Thoracic aorta (tissue), 2 donors: ENCODE measurements at places on chromosomes 4 and X.

DNA sequence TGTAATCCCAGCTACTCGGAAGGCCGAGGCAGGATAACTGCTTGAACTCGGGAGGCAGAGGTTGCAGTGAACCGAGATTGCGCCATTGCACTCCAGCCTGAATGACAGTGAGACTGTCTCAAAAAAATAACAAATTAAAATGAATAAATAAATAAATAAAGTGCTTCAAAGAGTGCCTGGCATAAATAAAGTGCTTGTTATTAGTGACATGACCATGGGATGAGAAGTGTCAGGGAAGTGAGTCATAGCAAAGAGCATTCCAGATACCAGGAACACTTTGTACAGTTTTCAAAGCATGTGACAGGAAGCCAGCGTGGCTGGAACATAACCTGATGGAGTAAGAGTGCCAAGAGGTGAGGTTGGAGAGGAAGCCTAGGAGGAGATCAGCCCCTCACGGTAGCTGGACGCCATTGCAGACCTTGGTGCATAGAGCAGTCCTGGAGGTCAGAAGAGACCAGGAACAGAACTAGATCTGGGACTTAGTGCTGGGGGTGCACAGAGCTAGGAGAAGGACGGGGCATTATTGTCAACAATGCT lies 6.0 kb upstream of the WDR13 start:
- H3K4me3 ChIP-seq: no peak overlapping the region
- H3K36me3 ChIP-seq: no peaks in the 10 kb centered on the region
- H3K27ac ChIP-seq: no peak overlapping the region

DNA sequence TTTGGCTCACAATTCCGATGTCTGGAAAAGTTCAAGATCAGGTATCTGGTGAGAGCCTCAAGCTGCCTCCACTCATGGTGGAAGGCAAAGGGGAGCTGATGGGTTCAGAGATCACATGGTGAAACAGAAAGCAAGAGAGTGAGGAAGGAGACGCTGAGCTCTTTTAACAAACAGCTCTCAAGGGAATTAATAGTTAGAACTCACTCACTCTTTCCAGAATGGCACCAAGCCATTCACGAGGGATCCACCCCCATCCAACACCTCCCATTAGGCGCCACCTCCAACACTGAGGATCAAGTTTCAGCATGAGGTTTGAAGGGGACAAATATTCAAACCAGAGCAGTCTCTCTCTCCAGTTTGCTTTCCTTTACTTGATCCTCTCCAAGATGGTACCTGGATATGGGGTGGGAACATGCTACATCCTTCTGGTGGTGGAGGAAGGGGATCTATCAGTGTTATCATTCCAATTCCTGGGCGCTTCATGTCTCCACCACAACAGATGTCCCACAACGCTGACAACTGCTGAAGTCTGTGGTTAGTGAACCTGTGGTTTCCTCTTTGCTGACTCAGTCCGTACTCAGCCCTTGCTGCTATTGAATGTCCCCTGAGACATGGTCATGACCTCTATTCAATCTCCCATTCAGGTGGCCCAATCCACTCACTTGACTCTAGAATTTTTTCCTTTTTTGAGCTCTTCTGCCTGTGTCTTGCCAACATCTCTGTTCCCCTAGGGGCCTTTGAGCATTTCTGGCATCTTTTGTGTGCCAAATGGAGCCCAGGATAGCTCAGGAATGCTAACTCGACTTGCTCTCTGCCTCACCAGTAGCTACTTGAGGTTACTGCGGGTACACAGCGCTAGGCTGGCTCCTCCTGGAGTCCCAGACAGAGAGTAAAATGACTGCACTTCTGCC lies 395.2 kb downstream of the MID1IP1 start:
- peak overlapping the region; percentile 27 for H3K27ac ChIP-seq
- H3K4me1 ChIP-seq: no peaks in the 10 kb centered on the region
- DNase-seq: no peak
- peak overlapping the region; percentile 33 for H3K4me3 ChIP-seq

GRCh38 chrX:20057479-20057878 lies 59.2 kb downstream of the MAP7D2 start:
- no peaks in the 10 kb centered on the region for H3K4me1 ChIP-seq
- no peaks in the 10 kb centered on the region for H3K36me3 ChIP-seq
- H3K4me3 ChIP-seq: no peak overlapping the region
- no peak overlapping the region for H3K27ac ChIP-seq
- no peaks in the 10 kb centered on the region for H3K27me3 ChIP-seq

GRCh38 chrX:84078991-84079390 lies 109.0 kb downstream of the RPS6KA6 start:
- H3K27me3 ChIP-seq: no peaks in the 10 kb centered on the region
- peak overlapping the region; percentile 31 for H3K4me3 ChIP-seq
- no peak for DNase-seq
- no peaks in the 10 kb centered on the region for H3K36me3 ChIP-seq
- no peak overlapping the region for H3K27ac ChIP-seq

- H3K4me1 ChIP-seq: no peaks in the 10 kb centered on the region
- no peak overlapping the region for H3K4me3 ChIP-seq
- DNase-seq: no peak
- H3K27me3 ChIP-seq: no peaks in the 10 kb centered on the region
- H3K36me3 ChIP-seq: no peaks in the 10 kb centered on the region
Observed at GRCh38 chr4:109826719-109827118, 1.1 kb upstream of the RRH start.

- no peak overlapping the region for H3K27ac ChIP-seq
- no peaks in the 10 kb centered on the region for H3K27me3 ChIP-seq
- no peaks in the 10 kb centered on the region for H3K4me1 ChIP-seq
- H3K4me3 ChIP-seq: no peak overlapping the region
- DNase-seq: no peak
Observed at GRCh38 chrX:107227780-107228485, 21.5 kb downstream of the DNAAF6 start.

DNA sequence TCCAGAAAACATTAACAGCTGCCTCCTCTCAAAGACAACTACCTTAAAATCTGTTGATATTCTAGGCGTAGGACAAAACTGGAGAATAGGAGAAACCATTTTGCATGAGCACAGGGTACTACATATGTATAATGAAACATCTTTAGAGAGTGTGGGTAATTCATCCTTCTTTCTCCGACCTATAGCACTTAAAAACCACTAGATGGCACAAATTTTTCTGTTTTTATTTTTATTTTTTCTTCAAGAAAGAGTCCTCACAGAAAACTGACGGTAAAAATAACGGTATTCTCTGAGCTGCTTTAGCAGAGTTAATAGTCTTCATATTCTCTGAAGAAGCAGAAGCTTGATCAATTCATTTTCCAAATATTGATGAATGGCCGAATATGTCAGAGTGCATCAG lies 14.6 kb downstream of the SMIM31 start:
- no peak for DNase-seq
- H3K27me3 ChIP-seq: no peaks in the 10 kb centered on the region
- H3K36me3 ChIP-seq: no peaks in the 10 kb centered on the region
- no peak overlapping the region for H3K4me3 ChIP-seq
- H3K27ac ChIP-seq: no peak overlapping the region

GRCh38 chrX:153736071-153736820 lies 11.6 kb downstream of the ABCD1 start:
- peaks cover 8% of the 10 kb centered on the region for H3K36me3 ChIP-seq
- H3K27me3 ChIP-seq: no peaks in the 10 kb centered on the region
- H3K4me1 ChIP-seq: no peaks in the 10 kb centered on the region
- H3K27ac ChIP-seq: no peak overlapping the region
- DNase-seq: no peak

DNA sequence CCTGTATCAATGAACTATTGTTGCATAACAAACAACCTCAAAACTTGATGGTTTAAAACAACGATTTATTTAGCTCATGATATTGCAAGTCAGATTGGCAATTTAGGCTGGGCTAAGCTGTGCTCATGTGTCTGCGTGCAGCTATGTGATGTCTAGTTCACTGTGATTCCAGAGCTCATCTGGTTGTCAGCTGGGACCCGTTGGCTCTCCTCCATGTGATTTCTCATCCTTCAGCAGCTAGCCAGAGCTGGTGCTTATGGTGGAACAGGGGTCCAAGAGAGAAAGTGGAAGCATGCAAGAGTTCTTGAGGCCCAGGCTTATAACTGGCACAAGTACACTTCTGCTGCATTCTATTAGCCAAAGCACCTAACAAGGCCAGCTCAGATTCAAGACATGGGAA lies 28.8 kb upstream of the TRPC3 start:
- no peaks in the 10 kb centered on the region for H3K27me3 ChIP-seq
- DNase-seq: no peak
- no peaks in the 10 kb centered on the region for H3K36me3 ChIP-seq

DNA sequence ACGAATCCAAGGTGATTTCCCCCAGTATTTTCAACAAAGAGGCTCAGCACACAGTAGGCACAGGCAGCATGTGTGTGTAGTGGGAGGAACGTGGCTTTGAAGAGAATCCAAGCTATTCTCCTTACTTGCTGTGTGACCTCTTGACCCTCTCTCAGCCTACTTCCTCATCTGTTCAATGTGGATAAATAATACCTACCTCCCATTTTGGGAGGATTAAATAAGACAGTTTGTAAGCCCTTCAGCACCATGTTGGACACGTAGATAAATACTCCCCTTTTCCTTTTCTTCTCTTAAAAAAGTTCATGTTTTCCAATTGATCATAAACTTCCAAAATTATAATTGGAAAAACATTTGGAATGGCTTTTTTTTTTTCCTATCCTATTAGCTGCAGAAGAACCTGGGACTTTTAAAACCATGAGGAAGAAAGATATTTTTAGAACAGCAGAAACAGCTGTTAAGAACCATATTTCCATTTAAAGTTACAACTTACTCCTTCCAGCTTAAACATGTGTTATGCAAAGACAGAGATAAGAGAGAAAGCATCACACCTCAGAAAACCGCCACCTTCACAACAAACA lies 56.1 kb upstream of the TMEM131L start:
- no peaks in the 10 kb centered on the region for H3K27me3 ChIP-seq
- no peak for DNase-seq
- H3K27ac ChIP-seq: peak overlapping the region; percentile 60
- H3K4me3 ChIP-seq: peak overlapping the region; percentile 31

GRCh38 chrX:77640702-77641101 lies 145.3 kb downstream of the ATRX start:
- H3K27me3 ChIP-seq: no peaks in the 10 kb centered on the region

DNA sequence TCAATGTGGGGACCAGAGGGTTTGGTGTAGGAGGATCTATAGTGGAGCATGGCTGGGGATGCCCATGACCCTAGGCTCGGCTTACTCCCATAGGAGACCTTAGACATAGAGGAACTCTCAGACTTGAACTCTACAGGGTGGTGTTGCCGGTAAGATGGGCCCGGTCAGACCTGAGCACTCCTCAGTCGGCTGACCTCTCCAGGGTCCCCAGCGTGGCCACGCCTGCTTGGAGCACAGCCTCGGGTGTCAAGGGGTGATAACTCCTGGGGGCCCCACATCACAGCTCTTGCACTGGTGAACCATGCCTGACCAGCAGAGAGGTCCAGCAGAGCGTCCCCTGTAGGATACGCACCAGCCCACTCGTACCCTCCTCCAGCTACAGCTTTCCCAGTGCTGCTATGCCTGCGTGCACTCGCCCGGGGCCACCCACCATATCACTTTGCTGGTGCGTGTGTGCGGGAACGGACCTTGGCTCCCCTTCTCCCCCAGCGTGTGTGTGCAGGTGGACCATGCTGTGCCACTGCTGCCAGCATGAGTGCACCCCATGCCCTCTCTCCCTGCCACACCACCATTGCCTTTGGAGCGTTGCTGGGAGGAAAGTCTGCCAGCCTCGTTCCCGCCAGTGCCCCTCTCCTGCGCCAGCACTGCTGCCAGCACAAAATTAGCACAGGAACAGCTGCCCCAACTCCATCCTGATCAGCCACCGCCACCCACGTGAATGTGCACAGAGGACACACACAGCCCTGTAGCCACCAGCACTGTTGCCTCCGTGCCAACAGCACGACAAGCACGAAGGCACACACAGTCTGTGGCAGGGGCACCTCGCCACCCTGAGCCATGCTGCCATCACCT lies 806.6 kb downstream of the GLUD2 start:
- no peak for DNase-seq
- no peak overlapping the region for H3K4me3 ChIP-seq
- no peaks in the 10 kb centered on the region for H3K4me1 ChIP-seq
- no peaks in the 10 kb centered on the region for H3K27me3 ChIP-seq

- no peaks in the 10 kb centered on the region for H3K27me3 ChIP-seq
- no peaks in the 10 kb centered on the region for H3K36me3 ChIP-seq
- no peak overlapping the region for H3K27ac ChIP-seq
- H3K4me1 ChIP-seq: no peaks in the 10 kb centered on the region
- no peak for DNase-seq
Observed at GRCh38 chr4:2058264-2059045, 672 bp upstream of the NAT8L start.

- no peaks in the 10 kb centered on the region for H3K36me3 ChIP-seq
- H3K4me1 ChIP-seq: no peaks in the 10 kb centered on the region
- H3K4me3 ChIP-seq: no peak overlapping the region
Observed at GRCh38 chr4:6458528-6458927, 13.9 kb downstream of the PPP2R2C start.

- no peak overlapping the region for H3K27ac ChIP-seq
- H3K36me3 ChIP-seq: no peaks in the 10 kb centered on the region
- H3K27me3 ChIP-seq: no peaks in the 10 kb centered on the region
- no peak overlapping the region for H3K4me3 ChIP-seq
Observed at GRCh38 chr4:60822986-60823385, 377.1 kb upstream of the ADGRL3 start.

DNA sequence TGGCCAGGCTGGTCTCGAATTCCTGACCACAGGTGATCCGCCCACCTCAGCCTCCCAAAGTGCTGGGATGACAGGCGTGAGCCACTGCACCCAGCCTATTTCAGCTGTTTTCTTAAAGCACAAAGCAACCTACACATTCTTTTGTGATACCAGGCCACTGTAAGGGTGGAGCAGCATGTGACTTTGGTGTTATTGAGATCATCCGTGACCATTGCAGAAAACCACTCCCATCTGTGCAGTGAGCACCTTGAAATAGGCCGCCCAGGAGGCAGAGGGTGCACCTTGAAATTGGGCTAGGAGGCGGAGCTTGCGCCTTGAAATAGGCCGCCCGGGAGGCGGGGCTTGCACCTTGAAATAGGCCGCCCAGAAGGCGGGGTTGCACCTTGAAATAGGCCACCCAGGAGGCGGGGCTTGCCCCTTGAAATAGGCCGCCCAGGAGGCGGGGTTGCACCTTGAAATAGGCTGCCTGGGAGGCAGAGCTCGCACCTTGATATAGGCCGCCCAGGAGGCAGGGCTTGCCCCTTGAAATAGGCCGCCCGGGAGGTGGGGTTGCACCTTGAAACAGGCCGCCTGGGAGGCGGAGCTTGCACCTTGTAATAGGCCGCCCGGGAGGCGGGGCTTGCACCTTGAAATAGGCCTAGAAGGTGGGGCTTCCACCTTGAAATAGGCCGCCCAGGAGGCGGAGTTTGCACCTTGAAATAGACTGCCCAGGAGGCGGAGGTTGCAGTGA lies 9.0 kb upstream of the SLC25A6 start:
- H3K27me3 ChIP-seq: no peaks in the 10 kb centered on the region
- no peak for DNase-seq
- H3K4me1 ChIP-seq: no peaks in the 10 kb centered on the region
- H3K27ac ChIP-seq: no peak overlapping the region

GRCh38 chr4:55546506-55546755 lies 278 bp downstream of the CLOCK start:
- H3K4me3 ChIP-seq: peak overlapping the region; percentile 92
- no peak for DNase-seq
- peak overlapping the region; percentile 95 for H3K27ac ChIP-seq
- no peaks in the 10 kb centered on the region for H3K27me3 ChIP-seq
- H3K36me3 ChIP-seq: no peaks in the 10 kb centered on the region
